ENCODE measurements at places on chromosomes 2 and 18. TPM values are rescaled to one million over a fixed set of nuclear protein-coding genes. Genes with fewer than 3 reads are reported as not detected.

Gene ALKAL2
- not detected for total RNA-seq

Gene CYRIA
- 25.2 TPM for total RNA-seq

Gene ASB18
- total RNA-seq, result not detected

Gene ABHD3
- total RNA-seq, result 56.1 TPM

Gene SPP2
- not detected for total RNA-seq

Gene ZSWIM2
- not detected for total RNA-seq

Gene MPPE1
- 12.3 TPM for total RNA-seq

Gene APOB
- total RNA-seq, result not detected

Gene ARHGAP28
- 20.4 TPM for total RNA-seq

Gene GTF3C2
- total RNA-seq, result 67.8 TPM

Gene HES6
- 28.6 TPM for total RNA-seq

All from A172 (cell line).